ENCODE measurements at places on chromosomes 11 and 22.

DNA sequence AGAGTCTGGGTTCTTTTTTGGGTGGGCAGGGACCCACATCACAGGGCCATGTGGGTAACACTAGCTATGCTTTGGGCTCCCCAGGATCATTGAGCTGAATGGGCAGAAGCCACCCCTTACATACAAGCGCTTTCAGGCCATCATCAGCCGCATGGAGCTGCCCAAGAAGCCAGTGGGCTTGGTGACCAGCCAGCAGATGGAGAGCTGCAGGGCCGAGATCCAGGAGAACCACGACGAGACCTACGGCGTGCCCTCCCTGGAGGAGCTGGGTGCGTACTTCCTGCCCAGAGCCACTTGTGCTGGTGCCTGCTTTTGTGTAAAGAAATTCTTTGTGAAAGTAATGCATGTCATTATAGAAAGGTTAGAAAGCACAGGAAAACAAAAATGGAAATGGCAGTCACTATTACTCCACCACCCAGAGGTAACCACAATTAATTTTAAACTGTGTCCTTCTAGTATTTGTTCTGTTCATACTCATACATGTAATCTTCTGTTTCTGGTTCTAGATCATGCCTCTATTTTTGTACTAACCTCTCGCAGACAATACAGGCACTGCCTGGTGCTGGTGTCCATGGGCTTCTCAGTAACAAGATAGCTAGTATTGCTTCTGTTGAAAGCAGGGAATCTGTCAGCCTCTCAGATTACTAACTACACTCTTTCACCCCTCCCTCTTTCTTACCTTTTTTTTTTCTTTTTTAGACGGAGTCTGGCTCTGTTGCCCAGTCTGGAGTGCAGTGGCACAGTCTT, 13.7 kb downstream of the CRY2 start:
- no peak for DNase-seq

DNA sequence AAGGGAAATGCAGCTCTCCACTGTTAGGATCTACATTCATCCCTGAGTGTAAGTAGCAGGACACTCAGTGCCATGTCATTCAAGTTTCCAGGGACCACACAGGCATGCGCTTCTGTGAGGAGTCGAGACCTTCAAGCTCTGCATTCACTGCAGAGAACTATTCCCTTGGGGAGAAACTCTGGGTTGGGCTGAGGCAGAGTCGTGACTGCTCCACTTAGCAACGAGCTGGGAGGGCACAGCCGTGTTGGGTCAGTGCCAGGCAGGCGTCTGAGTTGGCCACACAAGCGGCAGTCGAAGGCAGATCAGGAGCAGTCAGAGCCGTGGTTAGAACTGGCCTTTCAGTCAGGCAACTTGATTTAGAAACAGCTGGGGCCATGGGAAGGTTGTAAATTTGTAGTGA, 14.7 kb downstream of the MPEG1 start:
- DNase-seq = peak; percentile 68

GRCh38 chr11:18671246-18671645, 27.3 kb upstream of the TMEM86A start:
- no peak for DNase-seq

DNA sequence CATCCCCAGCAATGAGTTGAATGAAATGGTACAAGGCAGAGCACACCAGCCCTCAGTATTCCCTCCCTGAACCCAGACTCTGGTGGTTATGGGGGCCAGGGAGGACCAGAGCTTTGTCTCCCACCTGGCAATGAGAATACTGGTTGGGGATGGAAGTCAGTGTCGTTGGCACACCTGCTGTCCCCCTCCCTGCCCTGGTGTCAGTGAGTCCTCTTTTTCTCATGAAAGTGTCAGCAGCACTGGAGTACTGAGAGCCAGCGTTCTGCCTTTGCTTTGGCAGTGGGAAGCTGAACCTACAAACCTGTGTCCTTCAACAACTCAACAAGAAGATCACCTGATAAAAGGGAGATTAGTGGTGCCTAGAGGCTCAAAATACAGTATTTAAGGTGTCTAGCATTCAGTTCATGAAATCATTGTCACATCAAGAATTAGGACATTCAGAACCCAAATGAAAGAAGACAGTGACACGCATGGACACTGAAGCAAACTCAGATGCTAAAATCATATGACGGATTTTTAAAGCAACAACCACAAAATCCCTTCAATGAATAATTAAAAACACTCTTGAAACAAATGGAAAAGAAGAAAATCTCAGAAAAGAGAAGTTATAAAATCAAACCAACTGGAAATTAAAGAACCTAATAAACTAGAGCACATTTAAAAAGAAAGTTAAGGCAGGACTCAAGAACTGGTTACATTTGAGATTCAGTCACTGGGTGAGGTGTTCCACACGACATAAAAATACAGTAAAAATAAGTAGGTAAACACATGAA, 77.5 kb upstream of the VPREB1 start:
- DNase-seq = no peak

GRCh38 chr22:20750461-20751184, 23.3 kb upstream of the SERPIND1 start:
- DNase-seq = no peak

DNA sequence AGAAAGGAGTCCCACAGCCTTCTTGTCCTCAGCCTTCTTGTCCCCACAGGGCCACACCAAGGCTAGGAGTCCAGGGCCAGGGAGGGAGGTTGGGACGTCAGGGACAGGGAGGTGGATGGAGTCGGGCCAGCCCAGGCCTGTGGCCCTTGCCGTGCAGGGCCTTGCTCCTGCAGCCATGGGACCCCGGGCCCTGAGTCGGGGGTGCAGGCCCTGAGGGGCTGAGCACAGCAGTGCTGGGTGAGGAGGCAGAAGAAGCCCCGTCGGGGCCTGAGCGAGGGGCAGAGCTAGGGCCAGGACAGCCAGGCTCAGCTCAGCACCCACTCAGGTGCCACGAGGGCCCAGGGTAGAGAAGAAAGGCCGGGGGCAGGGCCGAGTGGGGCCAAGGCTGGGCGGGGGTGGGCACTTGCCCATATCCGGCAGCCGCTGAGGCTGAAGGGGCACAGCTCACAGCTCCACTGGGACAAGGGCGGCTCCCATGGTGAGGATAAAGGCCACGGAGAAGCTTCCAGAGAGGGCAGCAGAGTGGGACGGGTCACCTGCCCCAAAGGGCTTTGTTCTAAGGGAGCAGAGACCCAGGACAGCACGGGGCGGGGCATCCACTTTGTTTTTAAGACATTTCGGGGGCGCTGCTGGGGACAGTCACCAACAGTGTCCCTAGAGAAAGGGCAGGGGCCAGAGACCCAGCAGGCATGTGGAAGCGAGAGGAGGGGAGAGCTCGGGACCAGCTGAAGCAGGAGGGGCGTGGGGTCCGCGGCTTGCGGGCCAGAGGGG, 3.6 kb downstream of the MLC1 start:
- DNase-seq = no peak

- DNase-seq = no peak
Observed at GRCh38 chr11:24400059-24400665, 96.7 kb upstream of the LUZP2 start.

DNA sequence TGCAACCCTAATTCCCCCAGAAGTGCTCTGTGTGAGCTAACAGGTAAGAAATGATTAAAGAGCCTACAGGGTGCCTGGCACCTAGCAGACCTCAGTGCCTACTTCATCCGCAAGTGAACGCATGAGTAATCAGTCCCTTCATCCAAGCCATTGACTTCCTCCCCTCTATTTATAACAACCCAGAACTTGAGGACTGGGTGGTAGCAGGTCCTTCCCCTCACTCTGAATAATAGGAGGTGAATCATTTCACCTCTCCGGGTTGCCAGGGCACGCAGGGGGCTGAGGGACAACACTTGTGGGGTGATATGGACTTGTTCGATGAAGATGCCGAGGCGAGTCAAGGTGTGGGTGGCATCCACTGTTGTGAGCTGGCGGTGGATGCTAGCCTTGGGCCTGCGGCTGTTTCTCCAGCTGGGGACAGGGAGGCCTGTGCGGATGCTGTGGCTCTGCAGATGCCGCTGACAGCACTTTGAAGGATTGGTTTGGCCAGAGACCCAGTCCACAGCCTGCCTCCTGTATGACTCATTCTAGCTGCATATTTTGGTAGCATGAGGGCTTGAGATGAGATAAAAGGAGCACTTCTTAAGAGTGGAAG, 11.7 kb upstream of the SORL1-AS1 start:
- no peak for DNase-seq

GRCh38 chr11:72584293-72584938, 89.8 kb downstream of the PDE2A start:
- no peak for DNase-seq

Data from eye (tissue), 1 donor.